NCI-H1092 (cell line): ENCODE measurements at places on chromosomes 12 and 14.

GRCh38 chr12:116099652-116100432 lies 177.7 kb downstream of the MED13L start:
- no peak for DNase-seq

- no peak for DNase-seq
These were observed 37.7 kb downstream of the NRDE2 start for GRCh38 chr14:90293766-90294730.

- DNase-seq = no peak
These were observed 1.4 kb upstream of the GARIN2 start for GRCh38 chr14:67187826-67188225.

- no peak for DNase-seq
These were observed 285.7 kb downstream of the TTC8 start for GRCh38 chr14:89110110-89110509.

- DNase-seq = no peak
These were observed at the start of gene CD163 for GRCh38 chr12:7503686-7504415. CD163 (minus strand) TSS chr12:7503777; CDS start chr12:7503690, 87 bp downstream.

DNA sequence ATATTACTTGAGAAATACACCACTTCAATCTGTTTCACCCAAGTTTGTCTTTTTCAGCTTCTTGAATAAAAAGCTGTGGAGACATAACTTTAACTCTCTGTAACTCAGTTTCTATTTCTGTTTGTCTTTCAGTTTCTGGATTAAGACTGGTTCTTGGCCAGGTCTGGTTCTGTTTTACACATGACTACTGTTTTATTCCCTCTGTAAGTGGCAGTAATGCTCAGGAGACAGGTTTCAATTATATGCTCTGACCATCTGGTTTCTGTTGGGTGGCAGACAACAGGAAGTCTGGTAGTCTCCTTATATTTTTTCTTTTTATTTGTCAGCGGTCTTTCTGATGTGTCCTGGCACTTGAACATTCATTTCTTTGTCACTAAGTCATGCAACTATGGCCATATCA lies 102.9 kb downstream of the RPS29 start:
- no peak for DNase-seq

DNA sequence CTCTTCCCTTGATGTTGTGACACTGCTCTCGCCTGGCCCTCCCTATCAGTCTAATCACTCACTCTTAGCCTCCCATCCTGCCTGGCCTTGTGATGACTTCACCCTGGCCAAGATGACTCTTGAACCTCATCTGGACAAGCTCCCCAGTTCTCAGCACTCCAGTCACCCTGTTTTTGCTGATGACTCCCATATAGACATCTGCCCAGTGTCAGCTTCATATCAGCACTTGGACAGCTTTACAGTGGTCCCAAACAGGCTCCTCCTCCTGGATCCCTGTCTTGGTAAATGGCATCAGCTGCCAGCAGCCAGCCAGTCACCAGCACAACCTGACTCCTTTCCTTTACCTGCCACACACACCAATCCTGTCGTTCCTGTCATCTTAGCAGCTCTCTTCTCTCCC lies 104.2 kb downstream of the POLR3B start:
- DNase-seq = no peak

- DNase-seq = no peak
These were observed 381 bp downstream of the YY1 start for GRCh38 chr14:100239211-100239839.

- no peak for DNase-seq
These were observed 58.7 kb upstream of the STK38L start for GRCh38 chr12:27185234-27186021.

GRCh38 chr14:69932391-69932790 lies 53.2 kb downstream of the SMOC1 start:
- DNase-seq = no peak

- DNase-seq = no peak
These were observed 5.8 kb upstream of the MRPL42 start for GRCh38 chr12:93461503-93461902.

- no peak for DNase-seq
These were observed 125.0 kb upstream of the FUT8 start for GRCh38 chr14:65287264-65288131.
